ENCODE measurements at places on chromosomes 6 and 20.

DNA sequence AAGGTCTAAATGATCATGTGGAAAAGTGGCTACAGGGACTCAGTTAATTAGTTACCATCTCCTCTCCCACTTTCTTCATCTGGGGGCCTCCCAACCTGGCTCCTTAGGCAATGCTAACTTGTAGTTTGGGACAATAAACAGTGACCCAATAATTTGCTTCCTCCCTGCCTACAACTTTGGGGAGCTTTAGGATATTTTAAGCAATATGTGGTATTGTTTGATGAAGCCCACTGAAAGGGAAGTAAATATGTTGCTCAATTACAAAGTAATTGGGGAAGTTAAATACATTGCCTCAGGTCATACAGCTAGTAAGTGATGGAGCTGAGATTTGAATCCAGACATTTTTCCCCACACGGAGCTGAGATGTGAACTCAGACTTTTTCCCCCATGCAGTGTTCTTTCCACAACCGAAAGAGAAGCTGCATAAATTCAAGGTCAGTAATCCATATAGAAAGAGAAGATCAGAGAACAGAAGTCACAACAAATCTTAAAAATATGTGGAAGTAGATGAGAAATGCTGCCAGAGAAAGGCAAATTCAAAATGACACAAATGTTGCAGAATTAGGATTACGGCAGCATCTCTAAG, 26.6 kb downstream of the ZHX3 start:
- no peak for DNase-seq

GRCh38 chr6:21393441-21394165, 199.9 kb upstream of the SOX4 start:
- no peak for DNase-seq

DNA sequence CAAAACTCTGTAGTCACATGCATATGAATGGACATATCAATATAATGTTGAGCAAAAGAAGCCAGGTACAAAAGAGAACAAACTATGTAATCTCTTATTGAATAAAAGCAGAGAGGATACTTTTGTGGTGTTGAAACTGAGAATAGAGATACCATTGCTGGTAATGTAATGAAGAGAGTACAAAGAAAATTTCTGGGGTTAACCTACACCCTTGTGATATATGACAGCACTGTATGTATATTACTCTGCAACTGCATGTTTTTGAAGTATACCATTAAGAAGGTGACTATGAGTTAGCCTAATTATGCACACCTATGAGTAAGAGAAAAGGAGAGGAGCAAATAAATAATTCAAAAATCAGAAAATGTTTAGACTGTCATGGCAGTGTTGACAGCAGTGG, 268.8 kb upstream of the DEFB112 start:
- no peak for DNase-seq

DNA sequence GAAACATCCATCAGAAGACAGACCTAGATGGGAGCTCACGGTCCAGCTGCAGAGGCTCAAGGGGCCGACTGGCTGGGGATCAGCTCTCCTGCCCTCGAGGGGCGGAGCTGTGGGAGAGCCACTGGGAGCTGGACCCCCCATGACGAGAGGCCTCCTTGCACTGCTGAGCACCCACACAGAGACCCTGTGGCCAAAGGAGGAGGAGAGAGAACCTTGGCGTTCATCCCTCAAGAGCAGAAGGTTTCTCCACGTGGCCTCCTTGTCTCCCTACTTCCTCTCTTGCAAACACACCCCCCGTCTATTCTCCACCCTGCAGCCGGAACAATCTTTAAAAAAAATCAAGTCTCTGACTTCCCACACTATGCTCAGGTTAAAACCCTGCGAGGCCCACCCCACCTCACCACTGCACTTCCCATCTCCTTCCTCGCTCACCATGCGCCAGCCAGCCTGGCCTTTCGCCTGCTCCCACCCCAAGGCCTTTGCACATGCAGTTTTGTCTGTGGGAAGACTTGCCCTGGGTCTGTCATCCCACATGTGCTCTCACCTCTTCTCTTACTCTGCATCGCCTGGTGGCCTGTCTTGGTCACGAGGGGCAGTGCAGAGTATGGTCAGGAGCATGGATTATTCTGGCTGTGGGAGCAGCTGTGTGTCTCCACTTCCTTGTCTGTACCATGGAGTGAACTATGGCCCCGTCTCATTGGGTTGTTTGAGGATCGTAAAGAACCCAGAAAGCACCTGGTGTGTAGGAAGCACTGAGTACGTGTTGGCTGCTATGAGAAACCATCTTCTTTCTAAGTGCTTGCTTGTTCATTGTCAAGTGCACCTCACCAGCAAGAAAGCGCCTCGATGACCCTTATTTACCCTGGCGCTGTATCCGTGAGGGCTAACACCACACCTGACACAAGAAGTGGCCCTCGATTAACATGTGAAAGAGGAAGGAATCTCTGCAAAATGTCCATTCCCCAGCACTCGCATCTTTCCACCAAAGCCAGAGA, 32.9 kb downstream of the PMEPA1 start:
- no peak for DNase-seq

Measured in epithelial cell of esophagus (primary cell).